CD4-positive, CD25-positive, alpha-beta regulatory T cell (primary cell): ENCODE measurements at places on chromosomes 16 and 17. TPM values are rescaled to one million over a fixed set of nuclear protein-coding genes. Genes with fewer than 3 reads are reported as not detected.

The RARA gene
- total RNA-seq = 126 TPM

DNA sequence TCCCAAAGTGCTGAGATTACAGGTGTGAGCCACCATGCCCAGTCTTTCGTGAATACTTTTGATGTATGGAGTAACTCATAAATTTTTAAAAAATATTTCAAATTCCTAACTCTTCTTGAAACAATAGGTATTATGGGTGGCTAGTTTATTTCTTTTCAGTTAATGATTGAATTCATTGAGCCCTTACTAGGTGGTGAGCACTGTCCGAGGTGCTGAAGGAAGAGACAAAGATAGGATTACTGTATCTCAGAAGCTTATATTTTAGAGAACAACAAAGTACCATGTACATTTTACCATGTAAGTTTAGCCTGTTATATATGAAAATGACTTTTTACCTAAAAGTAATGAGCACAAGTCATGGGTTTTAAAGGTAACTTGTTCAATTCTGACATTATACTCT is 418.3 kb downstream of the NPIPA7 start:
- DNase-seq = no peak

The GPT2 gene
- 0.81 TPM for total RNA-seq

The PMM2 gene
- total RNA-seq = 33.9 TPM

The SOST gene
- not detected for total RNA-seq

- no peak for DNase-seq
Measured at GRCh38 chr16:79096246-79096645, 504.3 kb downstream of the MAF start.
